ENCODE measurements at places on chromosomes 3 and 15.

- no peak for DNase-seq
Observed at GRCh38 chr15:67003586-67003985, 61.8 kb upstream of the SMAD3 start.

DNA sequence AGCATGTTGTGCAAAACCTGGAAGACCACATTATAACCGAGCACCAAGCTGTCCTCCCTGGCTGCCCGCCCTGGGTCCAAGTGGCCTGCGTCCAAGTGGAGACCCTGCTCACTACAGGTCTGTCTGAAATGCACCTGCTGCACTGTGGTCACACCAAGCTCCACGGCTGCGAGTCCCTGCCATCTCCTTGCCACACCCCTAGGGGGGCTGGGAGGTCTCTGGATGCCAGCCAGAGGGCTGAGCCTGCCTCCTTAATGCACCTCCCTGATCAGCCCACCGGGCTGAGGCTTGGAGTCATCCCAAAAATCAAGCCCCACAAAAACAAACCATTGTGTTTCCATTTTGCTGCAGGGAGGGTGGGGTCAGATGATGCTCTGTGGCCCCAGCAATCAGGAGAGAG, 187.1 kb downstream of the MEGF11 start:
- no peak for DNase-seq

DNA sequence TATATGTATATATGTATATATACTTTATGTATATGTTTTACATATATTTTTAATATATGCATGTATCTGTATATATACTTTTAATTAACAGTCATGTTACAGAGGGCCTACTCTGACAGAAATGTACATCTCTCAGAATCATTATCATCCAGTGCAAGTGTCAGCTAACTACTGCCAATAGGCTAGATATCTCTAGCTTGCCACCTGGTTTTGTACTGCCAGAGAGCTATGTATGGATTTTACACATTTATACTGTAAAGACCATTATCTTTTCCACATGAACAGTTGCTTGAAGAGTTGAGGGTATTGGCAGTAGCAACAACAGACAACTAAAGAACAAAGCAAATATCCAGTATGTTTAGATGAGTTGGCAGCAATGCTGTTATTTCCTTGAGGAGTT, 99.7 kb upstream of the VGLL3 start:
- no peak for DNase-seq

GRCh38 chr3:107684431-107684925, 161.7 kb downstream of the BBX start:
- DNase-seq = no peak

DNA sequence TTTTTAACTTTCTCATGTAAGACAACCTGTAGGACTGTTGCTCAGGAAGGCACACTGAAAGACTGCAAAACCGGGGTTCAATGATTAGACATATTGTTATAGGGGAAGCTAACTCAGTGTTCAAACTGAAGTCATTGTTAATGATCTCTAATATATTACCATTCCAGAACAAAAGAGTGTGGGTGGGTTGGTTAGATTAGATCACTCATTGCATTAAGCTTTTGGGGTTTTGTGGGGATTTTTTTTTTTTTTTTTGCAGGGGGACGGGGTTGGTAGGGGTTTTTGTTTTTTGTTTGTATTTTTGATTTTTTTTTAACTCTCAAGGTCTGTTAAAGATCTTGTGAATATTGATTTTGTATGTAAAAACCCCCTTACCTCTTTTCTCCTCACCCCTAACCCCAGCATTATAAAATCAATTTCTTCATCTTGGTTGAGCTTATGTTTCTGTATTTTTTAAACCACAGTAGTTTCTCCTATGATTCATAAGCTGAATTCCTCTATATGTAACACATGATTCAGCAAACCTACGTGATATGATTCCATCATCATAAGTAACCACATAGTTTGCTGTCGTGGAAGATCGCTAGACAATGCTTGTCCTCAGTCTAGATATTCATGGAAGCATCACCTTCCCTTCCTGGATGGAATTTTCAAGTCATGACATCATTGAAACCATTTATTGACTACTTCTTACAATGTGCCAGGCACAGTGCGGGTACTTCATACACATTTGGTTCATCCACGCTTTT, 544.1 kb upstream of the MDFIC2 start:
- DNase-seq = peak; percentile 78

GRCh38 chr3:197906023-197906849, 43.8 kb upstream of the RPL35A start:
- peak; percentile 72 for DNase-seq

DNA sequence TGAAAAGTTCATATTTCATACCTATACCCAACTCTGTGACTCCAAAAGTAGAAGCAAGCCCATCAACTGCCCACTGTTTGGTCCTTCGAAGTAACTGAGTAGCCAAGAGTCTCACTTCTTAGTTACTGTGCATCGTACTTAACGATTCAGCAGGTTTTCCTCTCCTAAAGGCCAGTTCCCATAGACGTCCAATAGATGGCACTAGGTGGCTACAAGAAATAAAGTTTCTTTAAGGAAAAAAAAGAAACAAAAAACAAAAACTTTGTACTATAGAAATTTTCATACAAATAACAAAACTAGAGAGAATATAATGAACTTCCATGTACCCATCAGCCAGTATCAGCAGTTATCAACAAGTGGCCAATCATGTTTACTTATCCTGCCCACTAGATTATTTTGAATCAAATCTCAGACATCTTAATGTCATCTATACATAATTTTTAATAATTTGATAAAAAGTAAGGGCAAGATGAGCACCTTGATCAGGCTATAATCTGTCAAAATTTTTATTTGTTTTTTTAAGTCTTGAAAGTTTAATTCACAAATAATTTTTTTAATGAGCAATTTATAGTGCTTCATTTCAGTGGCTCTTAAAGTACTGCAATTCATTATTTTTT, 63.8 kb upstream of the ACP3 start:
- DNase-seq = peak; percentile 37

DNA sequence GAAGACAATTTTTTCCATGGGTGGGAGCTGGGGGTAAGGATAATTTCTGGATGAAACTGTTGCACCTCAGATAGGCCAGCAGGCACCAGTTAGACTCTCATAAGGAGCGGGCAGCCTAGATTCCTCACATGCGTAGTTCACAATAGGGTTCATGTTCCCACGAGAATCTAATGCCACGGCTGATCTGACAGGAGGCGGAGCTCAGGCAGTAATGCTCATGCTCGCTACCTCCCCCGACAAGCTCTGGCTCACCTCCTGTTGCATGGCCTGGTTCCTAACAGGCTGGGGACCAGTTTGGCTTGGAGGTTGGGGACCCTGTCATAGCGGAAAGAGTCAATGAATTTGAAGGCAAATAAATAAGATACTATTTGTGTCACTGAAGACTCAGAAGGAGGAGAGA, 105.5 kb downstream of the PLD1 start:
- DNase-seq = no peak

DNA sequence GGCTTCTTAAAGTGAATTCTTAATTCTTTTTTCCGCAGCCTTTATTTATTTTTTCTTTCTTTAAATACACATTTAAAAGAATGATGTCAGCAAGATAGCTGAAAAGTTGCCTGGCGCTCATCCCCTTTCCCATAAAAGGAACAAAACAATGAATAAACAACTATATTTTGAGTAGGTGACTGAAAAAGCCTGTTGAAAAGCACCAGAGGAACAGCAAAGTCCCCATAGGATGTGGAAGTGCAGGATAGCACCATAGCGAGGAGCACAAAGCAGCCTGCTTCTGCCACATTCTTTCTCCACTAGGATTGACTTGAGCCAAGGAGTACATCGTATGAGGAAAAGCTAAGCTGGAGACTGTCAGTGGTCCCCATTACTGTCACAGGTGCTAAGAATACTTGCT, 754.9 kb downstream of the SQOR start:
- DNase-seq = no peak

GRCh38 chr3:197959500-197959890, 522 bp upstream of the LMLN start:
- no peak for DNase-seq

DNA sequence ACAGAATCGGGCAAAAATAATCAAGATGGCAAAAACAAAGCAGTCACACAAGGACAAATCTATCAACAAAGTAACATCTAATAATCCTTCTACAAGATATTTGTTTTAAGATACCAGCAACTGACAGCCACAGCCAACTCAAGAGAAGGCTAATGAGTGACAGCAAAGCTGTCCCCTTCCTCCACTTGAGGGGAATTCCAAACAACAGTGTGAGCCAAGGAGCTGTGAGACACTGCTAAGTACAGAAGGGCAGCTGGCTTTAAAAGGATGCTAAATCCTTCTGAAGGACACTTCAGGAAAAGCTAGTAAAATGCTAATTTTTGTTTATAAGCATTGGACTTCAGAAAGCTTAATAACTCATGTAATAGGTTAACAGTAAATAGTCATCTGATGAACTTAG, 120.3 kb upstream of the GOLGA8J start:
- DNase-seq = no peak

GRCh38 chr3:185950728-185951127, 12.9 kb upstream of the TRA2B start:
- DNase-seq = no peak

- DNase-seq = no peak
Observed at GRCh38 chr15:94075349-94075748, 156.0 kb upstream of the MCTP2 start.

DNA sequence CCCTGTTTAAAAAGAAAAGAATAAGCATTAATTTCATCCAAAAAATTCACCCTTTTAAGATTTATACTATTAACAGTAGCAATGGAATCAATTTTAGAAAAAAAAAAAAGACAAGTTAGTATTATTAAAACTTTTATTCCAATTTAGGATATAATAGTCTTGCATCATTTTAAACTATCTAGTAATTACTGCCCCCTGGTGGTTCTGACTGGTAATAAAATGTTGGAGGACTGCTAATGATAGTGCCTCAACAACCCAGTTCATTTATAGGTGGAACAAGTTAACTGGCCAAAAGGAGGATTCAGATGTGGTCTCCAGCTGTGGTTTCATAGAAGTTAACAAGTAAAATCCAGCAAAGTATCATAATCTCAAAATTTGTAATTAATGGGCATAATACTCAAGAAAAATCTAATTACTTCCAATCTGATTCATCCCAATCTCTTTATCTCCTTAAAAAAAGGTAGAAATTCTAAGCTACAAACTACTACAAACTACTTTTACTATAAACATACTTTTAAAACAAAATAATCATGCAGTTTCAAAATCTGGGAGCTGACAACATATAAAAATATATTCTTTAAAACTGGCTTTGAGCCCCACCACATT, 30.7 kb upstream of the WDR49 start:
- DNase-seq = peak; percentile 34

GRCh38 chr3:17091910-17092582, 207.3 kb downstream of the PLCL2 start:
- DNase-seq = no peak

DNA sequence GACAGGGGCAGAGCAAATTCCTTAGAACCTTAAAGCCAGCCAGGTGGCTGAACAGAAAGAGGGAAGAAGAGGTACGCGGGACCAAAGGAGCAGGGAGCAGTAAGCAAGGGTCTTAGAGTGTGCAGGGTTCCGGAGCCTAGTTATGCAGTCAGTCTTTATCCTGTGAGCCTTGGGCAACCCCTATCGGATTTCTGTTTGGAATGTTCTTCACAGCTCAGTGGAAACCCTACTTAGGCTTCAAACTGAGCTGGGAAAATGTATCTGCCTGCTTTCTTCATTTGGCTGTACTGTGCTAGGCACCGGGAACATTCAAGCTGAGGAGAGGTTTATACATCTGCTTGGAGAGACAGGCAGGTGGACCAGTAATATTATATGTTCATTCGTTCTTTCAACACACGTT, 37.1 kb downstream of the PSMD6 start:
- no peak for DNase-seq

DNA sequence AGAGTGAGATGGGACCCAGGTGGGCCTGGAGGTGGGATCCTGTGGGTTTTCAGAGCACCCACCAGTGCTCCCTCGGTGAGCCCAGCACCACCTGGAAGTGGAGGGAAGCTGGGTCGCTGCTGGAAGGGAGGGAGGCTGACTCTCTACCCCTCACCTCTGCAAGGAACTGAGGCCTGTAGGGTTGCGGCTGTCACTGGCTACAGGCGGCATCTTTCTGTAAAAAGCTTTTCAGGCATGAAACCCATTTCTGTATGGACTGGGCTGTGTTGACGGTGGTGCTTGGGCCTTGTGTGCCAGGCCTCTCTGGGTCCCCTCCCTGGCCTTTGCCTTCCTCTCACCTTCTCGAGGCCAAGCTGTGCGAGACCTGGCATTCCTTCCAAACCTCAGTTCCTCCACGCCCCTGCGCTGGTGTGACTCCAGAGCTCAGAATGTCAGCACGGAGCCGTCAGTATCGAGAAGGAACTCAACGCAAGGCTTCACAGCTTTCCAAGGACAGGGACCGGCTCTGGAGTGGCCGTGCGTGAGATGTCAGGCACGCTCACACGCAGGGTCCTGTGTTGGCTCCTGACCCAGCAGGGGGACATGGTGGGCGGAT, 16.6 kb downstream of the ABTB1 start:
- no peak for DNase-seq

- DNase-seq = no peak
Observed at GRCh38 chr15:62999923-63000561, 42.5 kb upstream of the TPM1 start.

Data from fibroblast of skin of left quadriceps (primary cell).